ENCODE measurements at places on chromosomes 2 and 18. TPM values are rescaled to one million over a fixed set of nuclear protein-coding genes. Genes with fewer than 3 reads are reported as not detected.

FSIP2 gene
- polyA plus RNA-seq: 0.10 TPM

CFAP65 gene
- polyA plus RNA-seq: not detected

KRCC1 gene
- 25.7 TPM for polyA plus RNA-seq

LIPG gene
- polyA plus RNA-seq: 1.3 TPM

SCN3A gene
- polyA plus RNA-seq: 0.56 TPM

EVX2 gene
- not detected for polyA plus RNA-seq

RETREG2 gene
- polyA plus RNA-seq: 74.4 TPM

NDC80 gene
- 2.5 TPM for polyA plus RNA-seq

PARD3B gene
- 8.2 TPM for polyA plus RNA-seq

DNA sequence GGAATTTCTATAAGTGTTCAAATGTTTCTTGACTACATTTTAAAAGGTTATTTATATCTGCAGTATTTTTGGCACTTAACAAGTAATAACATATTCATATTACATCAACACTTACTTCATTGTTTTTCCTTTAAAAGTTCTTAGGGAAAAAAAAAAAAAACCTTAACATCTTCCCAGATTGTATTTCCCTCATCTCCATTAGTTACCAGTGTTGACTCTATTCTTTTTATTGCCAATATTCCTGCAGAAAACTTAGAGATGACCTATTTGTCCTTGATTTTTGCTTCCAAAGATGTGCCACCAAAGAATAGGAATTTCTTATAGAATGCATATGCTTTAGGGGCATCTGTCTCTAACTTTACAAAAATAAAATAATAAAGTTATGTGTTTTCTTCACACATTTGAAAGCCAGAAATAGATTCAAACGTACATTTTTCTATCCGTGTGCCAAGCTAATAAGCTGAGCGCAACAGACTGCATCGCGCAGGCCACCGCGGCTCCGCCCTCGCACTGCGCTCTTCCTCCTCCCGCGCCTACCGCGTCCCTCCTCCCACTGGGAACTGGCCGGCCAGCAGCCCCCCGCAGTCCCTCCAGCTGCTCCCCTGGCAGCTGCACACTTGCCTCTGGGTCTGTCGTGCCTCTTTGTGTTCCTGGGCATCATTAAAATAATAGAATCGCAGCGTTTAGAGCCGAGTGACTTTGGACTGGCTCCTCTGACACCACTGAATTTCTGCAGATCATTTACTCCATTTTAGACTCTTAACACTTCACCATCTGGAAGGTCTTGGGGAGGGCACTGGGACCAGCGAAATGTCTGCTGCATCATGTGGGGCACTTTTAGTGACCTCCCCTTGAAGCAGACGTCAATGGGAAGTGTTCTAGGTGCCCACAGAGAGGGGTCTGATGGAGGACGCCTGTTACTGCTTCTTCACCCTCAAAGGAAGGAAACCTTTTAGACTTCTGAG, 21.2 kb upstream of the NAB1 start:
- DNase-seq: peak; percentile 20

GRCh38 chr2:52886556-52886955, 881.0 kb upstream of the CHAC2 start:
- DNase-seq: no peak

DNA sequence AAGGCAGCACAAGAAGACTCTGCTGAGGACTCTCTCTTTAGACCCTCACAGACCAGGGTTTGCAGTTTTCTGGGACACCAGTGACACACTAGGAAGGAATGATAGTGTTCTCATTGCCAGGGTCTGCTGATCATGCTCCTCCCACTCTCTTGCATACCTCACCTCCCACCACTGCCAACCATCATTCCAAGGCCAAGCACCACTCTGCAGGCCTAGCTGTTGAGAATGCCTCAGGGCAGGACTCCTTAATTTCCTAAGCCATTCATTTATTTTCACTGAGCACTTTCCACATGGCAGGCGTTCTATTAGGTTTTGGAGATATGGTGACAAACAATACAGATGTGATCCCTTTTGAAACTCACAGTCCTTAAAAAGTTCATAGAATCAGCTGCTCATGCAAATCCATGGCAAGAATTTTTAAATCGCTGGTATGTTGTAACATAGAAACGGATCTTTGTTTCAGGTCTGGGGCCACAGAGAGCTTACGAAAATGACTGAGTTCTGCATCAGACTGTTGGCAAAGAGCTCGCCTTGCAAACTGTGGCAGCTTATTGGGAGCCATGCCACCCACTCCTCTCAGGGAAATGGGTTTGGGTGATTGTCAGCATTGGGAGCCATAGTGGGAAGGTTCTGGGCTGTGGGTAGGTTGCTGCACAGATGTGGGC, 78.5 kb downstream of the XDH start:
- no peak for DNase-seq

GRCh38 chr2:219897456-219897855, 270.0 kb downstream of the SLC4A3 start:
- no peak for DNase-seq

- no peak for DNase-seq
Observed at GRCh38 chr2:120999377-121000097, 263.9 kb downstream of the GLI2 start.

DNA sequence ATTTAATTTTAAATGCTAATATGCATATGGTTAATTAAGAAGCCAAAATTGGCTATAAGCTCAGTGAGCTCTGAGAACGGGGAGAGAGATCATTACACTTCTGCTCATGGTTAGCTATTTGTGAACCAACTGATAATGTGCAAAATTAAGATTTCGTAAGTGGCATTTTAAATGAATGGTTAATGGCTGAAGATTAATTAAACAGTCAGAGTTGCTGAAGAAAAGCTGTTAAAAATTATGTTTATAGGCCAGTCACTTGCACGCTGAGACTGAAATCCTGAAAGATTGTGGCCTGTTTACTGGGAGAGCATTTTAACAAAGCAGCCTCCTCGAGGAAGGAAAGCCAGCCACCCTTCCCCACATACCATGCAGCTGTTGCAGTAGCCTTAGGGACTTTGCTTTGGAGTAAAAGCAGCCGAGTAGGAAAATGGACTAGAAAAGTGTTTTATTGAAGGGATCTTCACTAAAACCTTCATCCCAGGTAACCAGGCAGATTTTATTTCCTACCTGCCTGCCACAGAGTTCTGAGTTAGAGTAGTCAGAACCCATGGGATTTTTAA, 218.8 kb upstream of the NRP2 start:
- no peak for DNase-seq

DNA sequence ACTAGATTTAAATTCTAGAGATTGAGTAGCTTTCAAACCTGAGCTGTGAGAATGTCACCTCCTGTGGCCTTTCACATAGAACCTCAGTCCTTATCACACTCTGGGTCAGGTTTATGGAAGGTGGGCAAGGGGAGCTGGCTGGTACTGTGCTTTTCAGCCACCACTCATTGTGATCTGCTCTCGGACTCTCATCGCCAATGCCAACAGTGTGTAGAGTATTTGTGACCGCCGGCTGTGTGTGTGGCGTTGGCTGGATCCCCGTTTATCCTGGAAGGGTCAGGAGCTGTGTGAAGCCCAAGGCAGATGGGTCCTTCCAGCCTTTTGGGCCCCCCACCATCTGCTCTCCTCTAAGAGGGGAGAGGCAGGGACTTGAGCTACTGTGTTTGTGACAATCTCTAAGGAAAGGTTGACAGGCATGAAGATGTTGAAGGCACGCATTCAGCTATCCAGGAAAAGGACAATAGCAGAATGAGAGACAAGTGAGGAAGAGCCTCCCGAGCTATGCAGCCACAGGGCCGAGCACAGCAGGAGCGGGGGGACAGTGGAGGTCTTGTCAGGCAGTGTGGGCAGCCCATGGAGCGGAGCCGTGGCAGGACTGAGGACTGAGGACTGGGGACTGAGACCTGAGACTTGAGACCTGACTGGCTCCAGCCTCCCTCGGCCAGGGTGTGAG, 107.1 kb upstream of the TPO start:
- DNase-seq: no peak

DNA sequence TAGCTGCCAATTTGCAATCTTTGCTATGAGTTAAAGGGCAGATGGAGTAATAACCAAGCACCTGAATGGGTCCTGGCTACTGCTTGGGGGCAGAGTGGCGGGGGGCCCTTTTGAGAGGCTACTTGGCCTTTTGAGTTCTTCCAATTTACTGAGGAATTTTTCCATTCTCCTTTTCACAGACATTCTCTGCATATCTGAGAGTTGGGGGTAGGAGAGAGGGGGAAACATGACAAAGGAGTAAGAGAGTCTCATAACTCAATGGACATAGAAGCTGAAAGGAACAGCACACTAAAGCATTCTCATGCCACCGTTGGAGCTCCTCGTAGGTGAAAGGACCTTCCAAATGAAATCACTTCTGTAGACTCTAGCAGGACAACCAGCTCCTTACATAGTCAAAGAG, 16.1 kb downstream of the LGALSL start:
- no peak for DNase-seq
